ENCODE measurements at places on chromosomes 7 and 10.

GRCh38 chr10:104233817-104234216 lies 1.7 kb upstream of the CFAP43 start:
- DNase-seq = no peak

DNA sequence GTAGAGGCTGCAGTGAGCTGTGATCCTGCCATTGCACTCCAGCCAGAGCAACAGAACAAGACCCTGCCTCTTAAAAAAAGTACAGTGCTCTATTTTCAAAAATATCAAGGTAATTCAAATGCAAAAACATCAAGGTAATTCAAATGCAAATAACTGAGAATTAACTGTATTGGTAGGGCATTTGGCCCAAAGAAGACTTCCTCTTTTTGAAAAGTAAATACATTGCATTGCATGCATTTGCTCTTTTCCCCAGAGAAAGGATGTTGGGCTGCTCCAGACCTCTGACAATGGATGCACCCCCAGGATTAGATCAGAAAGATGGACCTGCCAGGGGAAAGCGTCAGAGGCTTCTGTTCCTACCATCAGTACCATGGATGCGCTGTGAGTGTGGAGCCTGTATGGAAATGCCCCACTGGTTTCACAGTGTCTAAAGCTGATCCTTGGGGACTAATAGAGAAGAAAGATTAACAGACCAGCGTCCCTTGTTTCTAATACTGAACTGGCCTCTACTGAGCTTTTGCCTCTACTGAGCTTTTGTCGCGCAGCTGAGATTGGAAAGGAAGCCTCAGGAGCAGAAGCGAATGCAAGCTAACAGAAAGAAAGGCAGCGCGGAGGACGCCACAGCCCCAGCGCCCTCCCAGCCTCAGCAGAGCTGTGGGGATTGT lies 93.5 kb upstream of the LYZL2 start:
- no peak for DNase-seq

DNA sequence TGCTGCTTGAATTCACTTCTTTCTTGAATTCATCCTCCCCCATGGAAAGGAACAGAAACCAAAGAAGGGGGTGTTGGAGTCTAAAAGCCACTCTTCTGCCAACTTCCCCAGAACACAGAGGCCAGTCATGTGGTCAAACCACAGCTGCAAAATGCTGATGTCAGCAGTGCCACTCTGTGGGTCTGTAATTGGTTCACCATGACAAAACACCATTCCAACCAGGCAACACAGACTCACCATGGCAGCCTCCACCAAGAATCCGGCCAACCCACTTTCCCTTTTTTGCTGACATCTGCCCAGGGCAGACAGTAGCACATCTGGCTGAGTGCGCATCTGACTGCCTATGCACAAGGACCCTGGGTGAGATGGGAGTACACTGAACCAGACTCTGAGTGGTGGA lies 16.8 kb downstream of the OSBPL3 start:
- DNase-seq = no peak

GRCh38 chr10:44990302-44990655 lies 10.4 kb upstream of the ZNF22 start:
- DNase-seq = peak; percentile 69

DNA sequence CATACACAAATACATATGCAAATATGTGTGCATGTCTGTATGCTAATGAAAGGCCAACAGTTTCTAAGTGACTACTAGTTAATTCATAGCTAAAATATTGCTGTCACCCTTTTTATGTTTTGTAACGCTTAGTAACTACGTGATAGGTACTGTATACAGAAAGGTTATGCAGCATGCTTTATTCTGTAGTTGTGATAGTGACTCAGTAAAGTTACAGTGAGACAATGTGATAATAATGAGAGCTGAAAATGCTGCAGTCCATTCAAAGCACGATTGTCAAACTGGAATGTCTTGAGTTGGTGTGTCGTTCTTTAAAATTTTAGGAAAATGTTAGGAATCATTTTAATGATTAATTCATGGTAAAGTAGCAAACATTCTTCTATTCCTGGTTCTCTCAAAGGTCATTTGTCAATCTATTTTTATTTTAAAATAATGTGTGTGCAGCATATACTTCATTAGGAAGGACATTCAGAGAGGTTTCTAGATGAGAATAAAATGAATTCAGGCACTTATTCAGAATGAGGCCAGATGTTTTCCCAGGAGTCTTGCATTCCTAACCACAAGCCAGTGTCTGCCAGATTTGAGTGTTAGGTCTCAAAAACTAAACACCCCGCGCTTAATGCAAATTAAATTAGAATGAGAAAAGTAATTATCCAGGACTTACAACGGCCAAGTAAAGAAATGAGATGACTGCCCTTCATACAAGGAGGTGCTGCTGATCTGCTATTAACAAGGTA lies 408.8 kb upstream of the FZD8 start:
- DNase-seq = no peak

- no peak for DNase-seq
Observed at GRCh38 chr7:156665101-156665500, 24.5 kb downstream of the RNF32 start.

DNA sequence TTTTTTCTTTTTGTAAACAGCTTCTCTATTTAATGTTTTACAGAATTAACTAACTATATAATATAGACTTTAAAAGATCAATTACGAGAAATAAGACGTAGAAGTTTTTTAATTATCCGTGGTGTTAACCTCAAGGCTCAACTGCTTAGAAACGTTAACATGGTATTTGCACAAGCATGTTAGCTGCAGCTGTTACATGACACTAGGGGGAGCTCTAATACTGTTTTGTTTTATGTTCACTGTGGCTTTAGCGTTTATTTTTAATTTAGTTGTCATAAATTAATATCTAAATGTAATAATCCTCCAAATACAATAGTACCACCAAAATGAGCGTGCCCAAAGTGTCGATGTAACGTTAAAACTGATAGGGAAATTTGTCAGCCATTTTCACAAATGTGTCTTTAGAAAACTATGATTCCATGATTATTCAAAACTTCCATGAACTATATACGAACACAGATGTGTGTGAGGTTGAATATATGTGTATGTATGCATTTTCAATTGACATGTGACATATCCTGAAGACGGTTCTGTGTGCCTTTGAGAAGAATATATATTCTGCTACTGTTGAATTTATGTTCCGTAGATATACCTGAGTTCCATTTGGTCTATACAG lies 828.8 kb upstream of the MBL2 start:
- DNase-seq = no peak

GRCh38 chr10:3786295-3787015 lies 1.4 kb upstream of the KLF6 start:
- DNase-seq = no peak

GRCh38 chr10:7117806-7118674 lies 292.8 kb downstream of the SFMBT2 start:
- no peak for DNase-seq

- peak; percentile 3 for DNase-seq
Observed at GRCh38 chr7:40133561-40134427, 628 bp downstream of the MPLKIP start.

DNA sequence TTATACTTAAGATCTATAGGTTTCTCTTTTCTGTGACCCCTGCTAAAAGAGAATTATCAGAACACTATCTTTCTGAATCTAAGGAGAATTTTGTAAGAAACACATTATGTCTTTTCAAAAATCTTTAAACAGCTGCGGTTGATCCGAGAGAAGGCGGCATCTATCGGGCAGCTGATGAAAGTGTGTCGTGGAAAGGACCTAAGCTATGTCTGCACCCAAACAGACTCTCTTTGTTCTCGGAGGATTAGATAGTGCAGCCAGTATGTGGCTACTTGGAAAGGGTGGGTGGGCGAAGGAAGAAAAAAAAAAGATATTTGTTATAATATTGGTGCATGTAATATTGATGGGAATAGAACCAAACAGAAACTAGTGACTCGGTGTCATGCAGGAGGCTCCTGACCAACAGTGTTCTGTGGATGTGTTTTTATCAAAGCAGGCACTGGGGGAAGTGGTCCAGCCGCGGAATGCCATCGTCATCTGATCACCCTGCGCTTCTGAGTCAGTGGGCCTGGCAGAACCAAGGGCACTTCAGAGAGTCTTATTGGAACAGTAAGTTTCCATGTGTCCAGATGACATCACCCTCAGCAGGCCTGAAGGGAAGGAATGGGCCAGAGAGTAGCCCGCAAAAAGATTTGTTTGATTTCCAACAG lies 509.7 kb upstream of the AKR1E2 start:
- no peak for DNase-seq

DNA sequence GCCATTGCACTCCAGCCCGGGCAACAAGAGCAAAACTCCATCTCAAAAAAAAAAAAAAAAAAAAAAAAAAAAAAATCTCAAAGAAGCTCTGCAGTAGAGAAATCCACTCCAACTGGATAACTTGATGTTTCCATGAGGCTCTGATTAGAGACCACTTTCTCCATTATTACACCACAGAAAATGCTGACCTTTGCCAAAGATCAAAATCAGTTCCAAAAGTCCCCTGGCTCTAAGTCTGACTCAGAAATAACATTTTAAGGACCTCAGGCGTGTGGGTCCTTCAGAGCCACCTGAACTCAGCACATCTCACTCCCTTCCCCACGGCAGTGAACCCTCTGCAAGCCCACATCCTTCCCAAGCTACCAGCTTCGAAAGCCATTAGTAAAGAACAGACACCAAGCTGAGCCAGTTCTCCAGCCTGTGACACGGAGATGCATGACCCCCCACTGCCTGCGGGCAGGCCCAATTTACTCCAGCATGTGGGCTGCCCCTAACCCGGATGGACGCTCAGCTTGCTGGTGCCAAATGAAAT lies 13.8 kb upstream of the TMEM120A start:
- DNase-seq = no peak

DNA sequence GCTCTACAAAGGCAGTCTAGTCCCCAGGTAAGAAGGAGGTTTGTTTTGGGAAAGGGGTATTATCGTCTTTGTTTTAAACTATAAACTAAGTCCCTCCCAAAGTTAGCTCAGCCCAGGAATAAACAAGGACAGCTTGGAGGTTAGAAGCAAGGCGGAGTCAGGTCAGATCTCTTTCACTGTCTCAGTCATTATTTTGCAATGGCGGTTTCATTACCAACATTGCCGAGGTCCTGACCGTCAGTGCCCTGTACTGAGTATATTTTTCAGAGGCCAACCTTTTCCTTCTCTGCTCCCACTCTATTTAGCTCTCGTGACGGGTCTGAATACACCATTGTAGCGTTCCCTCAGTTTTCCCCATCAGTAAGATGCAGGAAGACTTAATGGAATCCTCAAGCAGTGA lies 184.5 kb downstream of the PRKCQ start:
- DNase-seq = no peak

DNA sequence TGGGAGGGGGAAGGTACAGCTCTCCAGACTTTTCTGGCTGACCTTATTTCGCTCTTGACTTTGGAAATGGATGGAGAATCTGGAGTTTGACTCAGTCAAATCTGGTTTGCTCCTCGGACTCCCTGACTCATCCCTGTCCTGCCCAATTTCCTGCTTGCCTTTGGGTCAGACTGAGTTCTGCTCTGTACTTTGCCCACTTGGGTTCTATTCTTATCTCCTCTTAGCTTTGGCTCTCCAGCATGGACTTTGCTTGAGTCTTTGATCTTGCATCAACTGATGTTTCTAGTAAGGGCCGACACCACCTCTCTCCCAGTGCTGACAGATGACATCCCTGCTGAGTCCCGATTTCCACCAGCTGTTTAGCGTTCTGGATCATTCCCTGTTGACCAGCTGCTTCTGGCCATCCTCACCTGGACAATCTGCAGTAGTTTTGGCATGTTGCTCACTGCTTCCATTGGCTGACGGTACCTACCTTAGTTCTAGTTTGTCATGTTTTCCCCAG lies 335.3 kb downstream of the SUGCT start:
- DNase-seq = no peak

GRCh38 chr7:2687881-2688318 lies at the start of gene AMZ1:
TSS of gene AMZ1 (plus strand) at chr7:2688202. CDS start at chr7:2700452, 12,250 bp downstream.
- no peak for DNase-seq

DNA sequence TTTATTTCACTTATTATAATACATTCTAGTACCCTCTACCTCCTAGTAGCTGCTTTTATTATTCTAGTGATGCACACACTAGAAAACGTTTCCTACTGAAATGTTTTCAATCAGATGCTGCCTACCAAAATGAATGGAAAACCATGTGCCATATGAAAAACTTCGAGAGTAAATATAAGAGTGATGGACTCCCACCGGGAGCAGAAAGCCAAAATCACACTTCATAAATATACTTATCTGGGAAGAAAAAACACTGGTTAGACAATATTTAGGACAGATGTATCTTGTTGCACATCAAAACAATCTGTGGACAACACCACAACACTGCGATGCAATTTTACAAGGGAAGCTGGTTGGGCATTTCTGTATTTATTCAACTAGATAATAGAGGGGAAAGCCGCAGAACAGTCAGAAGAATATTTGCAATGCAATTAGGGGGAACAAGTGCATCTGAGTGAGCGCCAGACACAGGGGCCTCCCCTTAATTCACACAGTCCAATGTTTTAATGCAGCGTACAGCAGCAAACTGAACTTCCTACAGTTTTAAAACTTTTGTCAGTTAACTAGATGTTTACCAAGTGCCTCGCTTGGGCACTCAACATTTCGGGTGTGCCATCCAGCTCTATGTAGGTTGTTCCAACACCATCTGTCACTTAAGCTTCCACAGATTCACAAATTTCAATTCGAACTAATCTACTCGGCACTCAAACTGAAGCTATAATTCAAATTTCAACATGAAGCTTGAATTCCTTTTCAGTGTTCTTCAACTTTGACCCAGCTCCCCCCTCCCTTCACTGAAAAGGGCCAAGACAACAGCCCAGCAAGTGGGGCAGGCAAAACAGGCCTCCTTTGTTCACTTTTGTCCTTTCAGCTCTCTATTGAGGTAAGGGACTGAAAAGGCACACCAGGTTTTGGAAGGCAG lies 7.4 kb downstream of the NRCAM start:
- DNase-seq = no peak

- peak; percentile 60 for DNase-seq
Observed at GRCh38 chr10:104622598-104623209, 18.4 kb upstream of the SORCS3 start.

DNA sequence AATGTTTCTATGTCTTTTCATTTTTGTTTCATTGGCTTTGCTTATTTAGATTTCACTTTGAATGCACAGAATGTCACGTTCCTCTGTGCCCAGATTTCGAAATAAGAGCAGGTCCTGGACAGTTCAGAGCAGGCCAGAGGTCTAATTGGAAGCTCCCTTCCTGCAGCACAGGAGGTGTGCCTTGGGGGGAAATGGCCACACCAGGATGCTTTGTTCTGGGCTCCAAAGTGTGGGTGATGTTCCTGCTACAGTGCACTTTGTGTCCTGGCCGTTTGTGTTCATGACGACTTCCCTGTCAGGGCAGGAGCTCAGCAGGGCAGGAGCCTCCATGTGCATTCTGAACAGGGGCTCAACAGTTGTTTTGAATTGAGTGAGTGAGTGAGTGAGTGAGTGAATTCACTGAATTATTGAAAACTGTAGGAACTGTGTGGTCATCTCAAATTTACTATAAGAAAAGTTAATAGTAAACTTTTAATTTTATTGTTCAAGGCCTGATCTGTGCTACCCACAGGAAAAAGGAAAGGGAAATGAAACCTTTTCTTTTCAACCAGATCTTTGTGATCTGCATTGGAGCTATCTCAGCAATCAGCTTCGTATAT lies 109.5 kb upstream of the GJD4 start:
- no peak for DNase-seq

GRCh38 chr10:78752221-78752620 lies 316.5 kb upstream of the ZMIZ1 start:
- no peak for DNase-seq

- no peak for DNase-seq
Observed at GRCh38 chr10:112525200-112525599, 78.2 kb downstream of the VTI1A start.

Data from H1 (cell line).